ENCODE measurements at places on chromosomes 5 and 9. TPM values are rescaled to one million over a fixed set of nuclear protein-coding genes. Genes with fewer than 3 reads are reported as not detected.

GRCh38 chr5:116528519-116529234 lies 45.9 kb downstream of the SEMA6A start:
- no peak overlapping the region for H3K4me3 ChIP-seq
- H3K27me3 ChIP-seq, result no peaks in the 10 kb centered on the region
- DNase-seq, result no peak
- peak overlapping the region; percentile 4 for H3K27ac ChIP-seq
- H3K4me1 ChIP-seq, result peaks cover 28% of the 10 kb centered on the region
- no peaks in the 10 kb centered on the region for H3K36me3 ChIP-seq

MARVELD2 gene
- total RNA-seq, result 0.36 TPM

DNA sequence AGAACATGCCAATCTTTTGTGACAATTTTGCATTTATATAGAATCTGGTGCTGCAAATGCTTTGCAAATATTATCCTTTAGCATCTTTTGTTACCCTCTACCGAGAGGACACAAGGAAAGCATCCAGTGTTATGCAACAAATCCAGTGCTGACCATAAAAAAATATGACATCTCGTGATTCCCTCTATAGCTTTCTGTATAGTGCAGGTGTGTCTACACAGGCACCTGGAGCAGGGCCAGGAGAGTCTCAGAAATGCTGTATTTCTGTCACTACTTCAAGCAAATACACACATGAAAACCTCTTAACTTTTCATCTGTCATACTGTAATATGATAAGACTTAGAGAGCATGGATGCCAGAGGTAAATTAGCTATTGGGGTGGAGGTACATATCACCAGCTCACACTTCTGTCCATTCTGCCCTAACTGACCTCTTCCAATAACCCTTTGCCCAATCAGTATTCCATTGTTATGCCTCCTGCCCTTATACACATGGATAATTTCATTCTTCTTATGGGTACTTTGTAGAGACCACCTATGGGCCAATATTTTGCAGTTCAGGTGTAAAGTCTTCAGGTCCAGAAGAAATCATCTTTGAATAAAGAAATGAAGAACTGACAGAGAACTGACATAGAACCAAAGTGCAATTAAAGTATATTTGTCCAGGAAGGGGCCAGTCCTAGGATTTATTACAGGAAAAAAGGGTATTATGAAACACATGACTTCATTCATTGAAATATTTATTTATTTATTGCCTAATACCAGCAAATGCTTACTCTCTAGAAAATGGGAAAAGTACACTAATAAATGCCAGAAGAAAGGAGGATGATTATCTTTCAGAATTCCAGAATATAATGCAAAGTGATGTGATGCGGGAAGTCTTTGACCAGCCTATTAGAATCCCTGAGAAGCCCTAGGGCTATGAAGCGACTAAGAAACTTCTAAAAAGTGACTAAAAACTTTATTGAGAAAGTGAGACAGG lies 106.5 kb downstream of the EPB41L4A start:
- no peak overlapping the region for H3K27ac ChIP-seq
- no peak overlapping the region for H3K4me3 ChIP-seq
- H3K36me3 ChIP-seq, result no peaks in the 10 kb centered on the region
- H3K27me3 ChIP-seq, result no peaks in the 10 kb centered on the region
- peaks cover 5% of the 10 kb centered on the region for H3K4me1 ChIP-seq

DNA sequence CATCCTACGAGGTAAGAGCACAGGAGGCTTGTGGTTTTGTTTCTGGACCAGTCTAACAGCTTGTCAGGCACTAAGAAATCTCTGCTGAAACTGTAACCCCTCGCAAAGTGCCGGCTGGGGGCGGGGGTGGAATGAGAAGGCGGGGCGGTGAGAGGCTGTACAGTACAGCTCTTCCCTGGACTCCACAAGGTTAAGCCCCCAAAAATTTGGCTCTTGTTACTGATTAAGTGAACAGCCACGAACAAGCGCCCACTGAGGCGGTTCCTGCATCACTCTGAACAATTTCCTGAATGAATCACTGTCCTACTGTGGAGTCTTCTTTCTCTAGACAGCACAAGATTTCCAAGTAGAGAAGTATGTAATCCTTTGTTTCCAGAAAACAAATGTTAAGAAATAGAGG lies 6.8 kb downstream of the FBP2 start:
- DNase-seq, result no peak
- no peaks in the 10 kb centered on the region for H3K4me1 ChIP-seq

GRCh38 chr5:126812199-126812570 lies 35.2 kb downstream of the LMNB1 start:
- H3K27me3 ChIP-seq, result no peaks in the 10 kb centered on the region
- no peak for DNase-seq
- H3K27ac ChIP-seq, result no peak overlapping the region
- peaks cover 27% of the 10 kb centered on the region for H3K36me3 ChIP-seq
- no peak overlapping the region for H3K4me3 ChIP-seq
- peaks cover 4% of the 10 kb centered on the region for H3K4me1 ChIP-seq
